Stimulated activated CD4-positive, alpha-beta T cell treated with anti-CD3 and anti-CD28 coated beads, Interleukin-4, amount 100 ng/mL, for 24 hours (primary cell): ENCODE measurements at places on chromosomes 12 and 14.

DNA sequence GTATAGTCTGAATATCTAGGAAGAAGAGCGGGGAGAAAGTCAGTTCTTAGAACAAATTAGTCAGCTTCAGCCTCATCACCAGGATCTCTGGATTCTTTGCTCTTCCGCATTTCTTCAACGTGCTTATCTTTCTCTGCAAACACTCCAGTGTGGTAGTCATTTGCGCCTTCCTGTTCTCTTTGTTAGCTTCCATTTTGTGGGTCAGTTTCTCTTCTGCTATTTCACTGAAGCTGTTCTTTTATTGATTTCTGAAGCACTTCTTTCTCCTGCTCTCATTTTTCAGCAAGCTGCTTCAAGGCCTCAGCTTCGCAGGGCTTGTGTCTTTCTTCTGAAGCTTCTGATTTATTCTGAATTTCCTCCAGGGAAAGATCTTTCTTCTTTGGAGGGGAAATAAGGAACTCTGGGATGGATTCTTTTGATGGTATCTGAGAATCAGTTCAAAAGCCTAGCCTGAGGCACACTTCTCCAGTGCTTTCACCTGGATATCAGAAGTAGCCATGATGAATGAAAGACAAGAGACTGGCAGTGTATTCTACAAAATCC, 13.5 kb downstream of the AMN1 start:
- no peak for DNase-seq

DNA sequence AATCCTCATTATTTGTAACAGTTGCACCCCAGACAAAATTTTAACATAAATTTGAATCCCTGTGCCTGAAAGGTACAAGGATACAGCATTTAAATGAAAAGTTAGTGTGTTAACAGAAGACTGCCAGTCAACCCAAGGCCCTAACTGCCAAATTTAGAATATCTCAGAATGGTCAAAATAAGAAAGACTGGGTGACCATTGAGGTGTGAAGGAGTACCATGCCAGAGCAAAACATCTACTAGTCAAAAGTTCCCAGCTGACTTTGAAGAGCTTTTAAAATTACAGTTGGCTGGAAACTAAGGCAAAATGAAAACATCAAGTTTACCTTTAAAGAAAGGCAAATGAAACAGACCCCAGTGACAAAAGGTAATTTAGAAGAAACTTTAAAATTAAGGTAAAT, 18.4 kb downstream of the SAV1 start:
- DNase-seq: no peak

GRCh38 chr12:109033239-109034196, 12.7 kb upstream of the SVOP start:
- no peak for DNase-seq

DNA sequence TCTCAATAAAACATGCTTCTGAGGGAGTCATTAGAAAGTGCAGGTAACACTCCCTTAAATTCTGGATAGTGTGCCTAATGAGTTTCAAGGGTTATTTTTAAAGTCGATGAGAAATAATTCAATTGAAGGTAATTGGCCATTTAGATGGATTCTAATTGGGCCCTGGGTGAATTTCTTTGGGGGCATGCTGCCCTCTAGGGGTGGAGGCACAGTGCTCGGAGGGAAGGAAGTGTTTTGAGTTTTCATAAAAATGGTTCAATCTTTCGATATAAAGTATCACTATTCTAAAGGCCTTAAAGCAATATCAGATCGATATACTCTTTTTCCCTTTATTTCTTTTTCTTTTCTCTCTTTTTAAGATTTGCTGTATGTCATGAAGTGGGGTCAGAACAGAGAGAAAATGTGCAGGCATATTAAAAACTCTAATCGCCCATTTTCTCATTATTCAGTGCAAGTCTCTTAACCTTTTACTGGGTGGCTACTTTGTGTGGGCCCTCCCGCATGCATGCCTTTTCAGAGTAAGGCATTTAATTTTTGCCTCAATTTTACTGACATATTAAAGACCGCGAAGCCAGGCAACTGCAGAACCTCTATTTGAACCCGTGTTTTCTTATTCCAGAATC, 25.5 kb downstream of the NKX2-8 start:
- peak; percentile 32 for DNase-seq

DNA sequence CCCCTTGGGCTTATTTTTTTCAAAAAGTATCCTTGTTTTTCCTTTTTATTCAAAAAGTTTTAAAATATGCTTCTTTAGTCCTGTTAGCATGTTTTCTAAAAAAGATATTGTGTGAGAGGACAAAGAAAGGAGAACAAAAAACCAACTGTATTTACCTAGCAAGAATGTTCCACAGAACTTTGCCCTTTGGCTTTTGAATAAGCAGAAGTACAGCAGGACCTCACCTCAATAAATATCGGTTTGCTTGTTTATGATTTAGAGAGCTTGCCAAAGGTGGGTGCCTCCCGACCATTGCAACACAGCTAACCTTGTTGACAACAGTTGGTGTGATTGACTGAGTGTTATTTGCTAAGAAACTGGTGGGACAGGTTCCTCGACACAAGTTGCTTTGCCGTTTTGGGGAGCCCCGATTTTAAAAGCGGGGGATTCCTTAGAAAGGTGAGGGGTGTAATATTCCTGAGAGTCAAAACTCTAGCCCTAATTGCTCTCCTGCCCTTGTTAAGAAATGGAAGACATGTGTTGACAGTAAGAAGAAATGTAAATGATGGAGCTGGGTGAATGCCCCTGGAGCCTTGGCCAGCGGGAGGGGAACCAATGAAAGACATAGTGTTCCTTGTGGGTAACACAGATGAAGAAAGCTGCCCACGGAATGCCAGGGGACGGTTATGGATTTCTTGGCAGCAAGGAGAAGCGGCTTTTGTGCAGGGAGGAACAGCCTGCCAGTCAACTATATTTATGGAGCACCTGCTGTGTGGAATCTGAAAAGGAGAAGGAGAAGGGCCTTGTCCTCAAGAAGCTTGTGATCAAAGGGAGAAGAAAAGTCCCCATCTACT, 13.7 kb downstream of the MYBPC1 start:
- no peak for DNase-seq
